Activated naive CD8-positive, alpha-beta T cell treated with anti-CD3 and anti-CD28 coated beads, Interleukin-2, amount 50 U/mL, for 24 hours (primary cell): ENCODE measurements at places on chromosomes 4 and X.
A peak's percentile ranks its signal among the peaks of the same experiment; 100 is the strongest.

DNA sequence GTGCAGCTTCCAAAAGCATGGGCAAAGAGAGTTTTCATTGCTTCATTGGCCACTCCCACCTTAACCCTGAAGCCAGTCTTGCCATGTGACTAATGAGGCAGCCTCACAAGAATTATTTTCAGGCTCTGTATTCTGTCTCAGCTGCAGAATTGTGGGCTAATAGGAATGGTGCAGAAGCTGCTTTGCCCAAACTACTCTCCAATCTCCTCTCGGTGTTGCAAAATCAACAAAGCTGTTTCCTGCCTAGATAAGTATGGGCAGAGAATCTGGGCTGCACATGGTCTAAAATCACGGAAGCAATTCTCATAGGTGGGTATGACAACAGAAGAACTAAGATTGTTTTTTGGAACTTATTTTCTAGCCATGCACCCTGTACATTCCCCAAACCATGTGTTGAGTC, 31.4 kb downstream of the PPP1R2C start:
- no peak overlapping the region for H3K4me3 ChIP-seq
- H3K27ac ChIP-seq: no peak overlapping the region
- DNase-seq: no peak
- H3K36me3 ChIP-seq: peaks cover 1% of the 10 kb centered on the region

DNA sequence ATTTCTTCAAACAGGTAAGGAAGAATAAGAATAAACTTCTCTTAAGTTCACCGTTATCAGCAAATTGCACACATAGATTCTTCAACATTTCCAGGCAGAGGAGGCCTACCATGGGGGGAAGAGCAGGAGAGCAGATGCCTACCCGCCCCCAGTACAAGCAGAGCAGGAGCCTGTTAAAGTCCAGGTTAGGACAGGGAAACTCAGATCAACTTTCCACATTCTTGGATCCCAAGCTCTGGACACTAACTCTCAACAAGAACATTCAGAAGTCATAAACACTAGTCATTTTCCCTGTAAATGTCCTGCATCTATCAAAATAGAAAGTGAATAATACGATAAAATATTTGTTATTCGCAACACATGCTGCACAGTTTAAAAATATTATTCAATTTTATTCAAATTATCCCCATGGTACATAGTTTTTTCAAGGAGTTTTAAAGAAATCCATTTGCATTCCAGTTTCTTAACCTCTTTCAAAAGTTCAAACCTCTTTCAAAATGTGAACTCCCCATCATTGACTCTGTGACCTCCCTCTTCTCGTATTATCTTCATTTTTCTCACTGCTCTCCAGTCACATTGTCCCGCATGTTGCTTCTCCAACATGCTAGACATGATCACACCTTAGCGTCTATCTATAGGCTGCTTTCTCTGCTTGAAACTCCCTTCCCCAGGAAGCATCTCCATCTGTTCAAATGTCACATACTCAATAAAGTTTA, 185.2 kb upstream of the NEIL3 start:
- no peak for DNase-seq
- H3K27ac ChIP-seq: no peak overlapping the region
- no peaks in the 10 kb centered on the region for H3K4me1 ChIP-seq
- H3K4me3 ChIP-seq: no peak overlapping the region
- H3K27me3 ChIP-seq: no peaks in the 10 kb centered on the region

DNA sequence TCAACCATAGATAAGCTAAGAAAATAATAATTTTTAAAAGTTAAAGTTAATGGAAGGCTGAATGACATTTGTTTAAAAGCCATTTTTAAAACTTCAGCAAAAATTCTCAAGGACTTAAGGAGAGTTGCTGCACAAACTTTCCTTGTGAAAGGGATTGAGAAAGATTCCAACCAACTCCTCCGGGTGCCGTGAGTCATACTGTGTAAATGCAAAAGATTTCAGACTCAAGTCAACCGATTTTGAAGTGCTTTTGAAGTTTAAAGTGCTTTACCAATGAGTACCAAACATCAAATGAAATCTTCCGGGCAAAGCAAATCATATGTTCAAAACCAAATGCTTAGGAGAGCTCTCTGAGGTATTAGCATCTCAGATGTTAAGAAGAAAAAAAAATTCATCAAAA, 31.4 kb downstream of the VCX2 start:
- H3K4me1 ChIP-seq: no peaks in the 10 kb centered on the region
- no peak overlapping the region for H3K4me3 ChIP-seq
- no peaks in the 10 kb centered on the region for H3K36me3 ChIP-seq
- no peak overlapping the region for H3K27ac ChIP-seq
- no peak for DNase-seq

GRCh38 chrX:39820938-39821708, 276.6 kb downstream of the BCOR start:
- no peak overlapping the region for H3K4me3 ChIP-seq
- peak; percentile 23 for DNase-seq
- H3K27ac ChIP-seq: no peak overlapping the region
- peaks cover 9% of the 10 kb centered on the region for H3K27me3 ChIP-seq

- H3K4me1 ChIP-seq: no peaks in the 10 kb centered on the region
- no peak overlapping the region for H3K27ac ChIP-seq
- H3K4me3 ChIP-seq: no peak overlapping the region
- no peak for DNase-seq
- no peaks in the 10 kb centered on the region for H3K36me3 ChIP-seq
- no peaks in the 10 kb centered on the region for H3K27me3 ChIP-seq
Measured at GRCh38 chrX:20029728-20030127, 38.9 kb upstream of the BCLAF3 start.

DNA sequence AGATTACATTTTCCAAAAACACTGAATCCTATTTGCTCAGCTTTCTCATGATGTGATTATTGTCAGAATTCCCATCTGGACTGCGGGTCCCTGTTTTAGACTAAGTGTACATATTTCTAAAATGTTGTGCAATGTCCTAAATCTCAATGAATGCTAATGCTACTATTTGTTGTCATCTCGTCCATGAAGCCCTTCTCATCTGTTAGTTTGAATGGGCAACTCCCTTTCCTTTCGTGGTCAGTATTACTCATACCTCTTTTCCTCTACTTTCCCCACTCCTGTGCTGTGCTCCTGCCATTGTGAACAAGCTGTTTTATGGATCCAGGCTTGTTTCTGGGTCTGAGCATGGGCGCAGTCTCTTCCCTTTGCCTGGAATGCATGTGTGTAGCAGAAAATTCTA, 91.0 kb downstream of the MID1 start:
- no peak for DNase-seq
- no peak overlapping the region for H3K4me3 ChIP-seq
- no peaks in the 10 kb centered on the region for H3K36me3 ChIP-seq
- no peaks in the 10 kb centered on the region for H3K27me3 ChIP-seq
- no peak overlapping the region for H3K27ac ChIP-seq

DNA sequence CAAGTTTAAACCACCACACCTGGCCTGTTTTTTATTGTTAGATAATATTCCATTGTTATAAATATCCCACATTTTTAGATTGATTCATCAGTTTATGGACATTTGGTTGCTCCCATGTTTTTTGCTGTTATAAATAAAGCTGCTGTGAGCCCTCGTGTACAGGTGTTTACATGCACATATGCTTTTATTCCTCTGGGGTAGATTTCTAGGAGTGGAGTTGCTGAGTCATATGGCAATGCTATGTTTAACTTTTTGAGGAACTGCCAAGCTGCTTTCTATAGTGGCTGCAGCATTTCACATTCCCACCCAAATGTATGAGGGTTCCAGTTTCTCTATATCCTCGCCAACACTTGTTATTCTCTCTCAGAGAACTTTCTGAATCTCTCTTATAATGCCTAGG, 90.5 kb downstream of the TBL1X start:
- DNase-seq: no peak
- H3K4me3 ChIP-seq: no peak overlapping the region
- peaks cover 18% of the 10 kb centered on the region for H3K4me1 ChIP-seq
- no peak overlapping the region for H3K27ac ChIP-seq
- peaks cover 3% of the 10 kb centered on the region for H3K36me3 ChIP-seq
- H3K27me3 ChIP-seq: no peaks in the 10 kb centered on the region

DNA sequence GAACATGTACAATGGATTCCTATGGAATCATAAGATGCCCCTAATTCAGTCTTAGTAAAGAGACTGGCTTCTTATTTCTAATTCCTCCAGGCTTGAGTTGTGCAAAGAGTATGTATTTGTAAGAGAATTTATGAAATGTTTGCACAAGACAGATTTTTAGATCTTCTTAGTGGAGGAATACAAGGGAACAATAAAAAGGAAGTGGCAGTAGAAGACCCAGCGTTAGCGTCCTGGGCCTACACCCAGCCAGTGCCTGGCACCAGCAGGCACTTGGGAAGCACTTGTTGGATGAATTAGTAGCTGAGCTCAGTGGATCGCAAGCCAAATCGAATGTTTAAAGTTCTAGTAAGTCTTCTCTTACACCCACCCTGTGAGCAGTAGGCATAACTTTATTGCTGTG, 157.4 kb downstream of the PTTG2 start:
- H3K27me3 ChIP-seq: no peaks in the 10 kb centered on the region
- H3K27ac ChIP-seq: no peak overlapping the region
- peaks cover 24% of the 10 kb centered on the region for H3K36me3 ChIP-seq
- no peaks in the 10 kb centered on the region for H3K4me1 ChIP-seq

- H3K27ac ChIP-seq: no peak overlapping the region
- H3K4me1 ChIP-seq: no peaks in the 10 kb centered on the region
- H3K27me3 ChIP-seq: no peaks in the 10 kb centered on the region
- H3K4me3 ChIP-seq: no peak overlapping the region
- H3K36me3 ChIP-seq: peaks cover 2% of the 10 kb centered on the region
- DNase-seq: no peak
Measured at GRCh38 chr4:148263127-148263526, 179.1 kb downstream of the NR3C2 start.

GRCh38 chr4:154490583-154491340, 837 bp downstream of the DCHS2 start:
- peak overlapping the region; percentile 71 for H3K4me3 ChIP-seq
- no peaks in the 10 kb centered on the region for H3K36me3 ChIP-seq
- H3K27ac ChIP-seq: no peak overlapping the region
- peak; percentile 35 for DNase-seq
- H3K27me3 ChIP-seq: peaks cover 69% of the 10 kb centered on the region
- H3K4me1 ChIP-seq: peaks cover 12% of the 10 kb centered on the region

DNA sequence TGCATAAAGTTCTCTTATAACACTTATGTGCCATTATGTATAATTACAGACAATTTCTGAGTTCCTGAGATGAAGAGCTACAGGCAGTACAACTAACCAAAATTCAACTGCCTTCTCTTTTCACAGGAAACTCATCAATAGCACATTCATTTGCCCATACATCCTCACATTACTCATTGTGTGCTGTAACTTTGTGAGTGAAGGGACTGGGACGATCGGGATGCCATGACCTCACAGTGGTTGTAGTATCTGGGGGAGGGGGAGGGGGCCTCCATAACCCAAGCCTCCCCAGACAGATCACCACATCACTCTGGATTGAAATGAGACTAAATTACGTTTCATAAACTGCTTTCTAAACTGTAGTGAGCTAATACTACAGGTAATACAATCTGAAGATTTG, 60.7 kb downstream of the ABCG2 start:
- DNase-seq: no peak
- H3K4me3 ChIP-seq: no peak overlapping the region
- no peaks in the 10 kb centered on the region for H3K36me3 ChIP-seq
- peaks cover 10% of the 10 kb centered on the region for H3K27me3 ChIP-seq
- no peak overlapping the region for H3K27ac ChIP-seq

- no peak overlapping the region for H3K4me3 ChIP-seq
- no peak for DNase-seq
- H3K36me3 ChIP-seq: no peaks in the 10 kb centered on the region
- H3K27me3 ChIP-seq: peaks cover 22% of the 10 kb centered on the region
Measured at GRCh38 chrX:119228512-119229252, 7.4 kb upstream of the PGRMC1 start.

GRCh38 chrX:47480576-47480975, 2.4 kb downstream of the ZNF41 start:
- no peak overlapping the region for H3K27ac ChIP-seq
- peaks cover 45% of the 10 kb centered on the region for H3K4me1 ChIP-seq
- DNase-seq: no peak
- H3K27me3 ChIP-seq: no peaks in the 10 kb centered on the region

DNA sequence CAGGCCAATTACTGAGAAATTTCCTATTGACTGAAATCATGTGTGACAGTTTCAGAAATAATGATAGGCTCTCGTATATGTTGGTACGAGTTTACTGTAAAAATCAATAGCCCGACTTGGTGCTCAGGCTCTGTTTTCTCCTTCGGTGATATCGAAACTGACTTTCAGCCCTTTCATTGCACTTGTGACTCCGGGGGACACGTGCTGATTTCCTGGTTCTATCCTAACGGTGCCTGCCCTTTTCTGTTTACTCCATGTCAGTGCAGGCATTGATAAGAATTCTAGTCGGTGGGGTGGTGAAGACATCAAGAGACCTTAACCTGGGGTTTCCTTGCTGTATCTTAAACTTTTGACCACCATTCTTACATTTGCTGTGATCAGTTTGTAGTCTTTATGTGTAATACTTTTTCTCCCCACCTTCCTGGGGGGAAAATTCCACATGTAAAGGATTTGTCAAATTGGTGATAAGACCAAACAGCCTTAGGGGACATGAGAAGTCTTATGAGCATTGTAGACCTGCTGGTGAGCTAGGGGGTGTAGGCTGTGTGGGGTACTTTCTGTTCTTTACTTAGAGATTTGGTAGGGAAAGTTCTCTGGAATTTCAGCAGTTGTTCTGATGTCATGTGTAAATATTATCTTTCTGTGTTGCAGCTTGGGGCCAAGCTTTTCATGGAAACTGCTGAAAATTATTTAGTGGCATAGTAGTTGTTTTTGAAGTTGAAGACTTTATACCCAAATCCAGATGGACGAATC, 52.7 kb downstream of the TMEM131L start:
- peaks cover 2% of the 10 kb centered on the region for H3K27me3 ChIP-seq
- peak overlapping the region; percentile 50 for H3K4me3 ChIP-seq
- peak overlapping the region; percentile 98 for H3K27ac ChIP-seq

GRCh38 chr4:110474481-110474880, 1.5 kb upstream of the ENPEP start:
- H3K27ac ChIP-seq: no peak overlapping the region
- H3K27me3 ChIP-seq: peaks cover 10% of the 10 kb centered on the region
- H3K36me3 ChIP-seq: peaks cover 2% of the 10 kb centered on the region
- DNase-seq: no peak
- no peak overlapping the region for H3K4me3 ChIP-seq

DNA sequence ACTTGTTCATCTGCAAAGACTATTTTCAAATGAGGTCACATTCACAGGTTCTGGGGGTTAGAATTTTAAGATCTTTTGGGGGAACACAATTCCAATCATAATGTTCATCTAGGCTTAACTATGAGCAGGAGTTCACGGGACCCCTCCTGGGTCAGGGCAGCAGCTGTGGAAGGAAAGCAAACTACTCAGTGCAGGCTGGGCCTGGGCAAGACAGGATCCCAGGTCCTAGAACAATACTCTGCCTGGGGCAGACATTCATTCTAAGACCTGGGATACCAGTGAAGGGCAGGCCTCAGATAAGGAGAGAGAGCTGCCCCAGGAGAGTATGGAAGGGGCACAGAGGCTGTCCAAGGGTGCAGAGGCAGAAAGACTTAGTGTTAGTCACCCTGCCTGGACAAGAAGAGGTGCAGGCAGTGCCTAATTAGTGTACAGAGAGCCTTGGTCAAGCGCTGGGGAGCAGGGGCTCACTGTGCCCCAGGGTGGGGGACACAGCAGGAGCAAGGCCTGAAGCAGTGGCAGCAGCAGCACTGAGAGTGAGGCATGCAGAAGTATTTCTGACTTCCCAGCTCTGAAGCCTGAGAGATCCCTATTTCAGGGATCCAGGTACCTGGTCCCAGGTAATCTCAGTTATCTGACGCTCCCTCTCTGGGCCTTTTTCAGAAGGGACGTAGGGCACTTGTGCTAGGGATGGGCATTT, 123.0 kb upstream of the MAMLD1 start:
- H3K27ac ChIP-seq: no peak overlapping the region
- no peak for DNase-seq
- no peaks in the 10 kb centered on the region for H3K36me3 ChIP-seq
